Stimulated activated CD8-positive, alpha-beta memory T cell treated with anti-CD3 and anti-CD28 coated beads, Interleukin-4, amount 100 ng/mL, for 1 hour (primary cell): ENCODE measurements at places on chromosomes 4 and X.

GRCh38 chrX:19064175-19064574, 58.1 kb downstream of the ADGRG2 start:
- no peak for DNase-seq

- DNase-seq: no peak
Measured at GRCh38 chr4:32106767-32107166, 1386.6 kb downstream of the PCDH7 start.

DNA sequence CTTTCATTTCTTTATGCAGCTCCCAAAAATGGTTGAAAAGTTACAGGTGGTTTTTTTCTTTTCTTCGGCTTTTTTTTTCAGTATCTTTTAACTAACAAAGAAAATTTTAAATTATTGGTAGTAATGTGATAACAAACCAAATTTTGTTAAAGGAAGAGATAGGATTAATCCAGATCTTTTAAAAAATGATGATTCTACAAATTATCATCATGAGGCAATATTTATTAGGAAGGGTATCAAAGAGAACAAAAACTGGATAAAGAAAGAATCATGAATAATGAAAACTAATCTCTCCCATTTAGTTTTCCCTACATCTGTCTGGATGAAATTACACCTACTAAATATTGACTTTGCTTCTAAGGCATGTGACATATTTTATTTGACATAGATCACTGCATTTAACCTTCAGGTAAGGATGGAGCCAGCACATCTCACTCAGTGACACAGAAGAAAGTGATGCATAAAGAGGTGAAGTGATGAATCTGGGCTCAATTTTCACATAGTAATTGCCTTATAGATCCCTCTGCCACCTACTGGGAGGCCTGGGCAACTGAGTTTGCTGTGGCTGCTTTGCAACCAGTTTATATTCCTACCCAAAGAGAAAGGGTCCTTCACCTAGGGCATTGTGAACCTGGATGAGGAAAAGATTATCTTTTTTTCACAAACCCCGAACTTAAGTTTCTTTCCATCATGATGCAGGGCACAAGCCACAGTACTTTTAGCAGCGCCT, 155.6 kb downstream of the HNRNPD start:
- DNase-seq: no peak

- DNase-seq: peak; percentile 37
Measured at GRCh38 chr4:15231265-15232091, 196.4 kb upstream of the C1QTNF7 start.

DNA sequence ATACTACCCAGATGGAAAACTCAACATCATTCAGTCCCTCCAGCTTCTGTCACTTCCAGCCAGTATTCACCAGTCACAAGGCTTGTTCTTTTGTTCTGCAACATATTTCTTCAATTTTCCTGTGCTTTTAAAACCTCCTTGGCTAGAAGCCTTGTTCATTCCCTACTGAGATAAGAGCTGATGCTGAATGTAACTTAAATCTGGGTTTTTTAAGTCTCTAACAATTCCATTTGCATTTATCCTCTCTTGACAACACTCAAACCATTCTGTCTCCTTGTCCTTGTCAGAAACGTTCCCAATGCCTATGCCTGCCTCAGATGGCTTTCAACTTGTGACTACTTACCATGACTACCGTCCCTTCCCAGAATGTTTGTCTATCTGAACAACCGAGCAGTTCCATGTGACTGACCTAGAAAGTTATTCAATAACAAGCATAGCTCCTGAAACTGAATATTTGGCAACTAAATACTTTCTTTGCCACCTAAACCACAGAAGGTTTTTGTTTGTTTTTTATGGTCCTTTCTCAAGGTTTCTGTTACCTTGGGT, 682.9 kb upstream of the GALNTL6 start:
- DNase-seq: no peak

DNA sequence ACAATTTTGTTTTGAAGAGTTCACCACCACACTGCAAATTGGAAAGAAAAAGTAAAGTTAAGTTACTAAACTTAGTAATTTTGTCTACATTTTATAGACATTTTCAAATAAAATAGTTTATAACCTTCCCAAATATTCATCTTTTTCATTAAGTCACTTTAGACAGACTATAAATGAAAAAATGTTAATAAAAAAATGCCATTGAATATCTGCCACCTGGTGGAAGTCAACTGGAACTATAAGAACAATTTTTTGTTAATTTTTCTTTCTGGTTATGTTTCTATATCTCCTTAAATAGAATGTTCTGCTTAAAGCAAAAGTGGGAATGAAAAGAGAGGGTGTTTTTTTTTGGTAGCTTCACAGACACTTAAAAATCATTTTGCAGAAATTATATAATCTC, 534.4 kb upstream of the PCDH10 start:
- DNase-seq: no peak

DNA sequence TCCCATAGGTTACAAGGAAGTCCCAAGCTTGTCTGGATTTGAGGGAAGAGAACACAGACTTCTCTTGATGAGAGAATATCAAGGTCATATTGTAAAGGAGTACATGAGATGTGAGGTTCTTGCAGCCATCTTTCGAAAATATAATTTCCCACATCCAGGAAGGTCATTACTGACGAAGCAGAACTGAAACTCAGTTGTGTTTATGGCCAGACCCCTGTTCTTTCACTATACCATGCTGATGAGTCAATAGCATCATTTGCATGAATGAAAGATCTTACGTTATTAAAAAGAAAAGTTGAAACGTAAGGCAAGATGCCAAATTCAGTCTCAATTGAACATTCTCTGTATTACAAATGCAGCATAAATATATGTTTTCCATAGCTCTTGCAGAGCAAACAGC, 14.2 kb upstream of the CCDC149 start:
- DNase-seq: no peak

DNA sequence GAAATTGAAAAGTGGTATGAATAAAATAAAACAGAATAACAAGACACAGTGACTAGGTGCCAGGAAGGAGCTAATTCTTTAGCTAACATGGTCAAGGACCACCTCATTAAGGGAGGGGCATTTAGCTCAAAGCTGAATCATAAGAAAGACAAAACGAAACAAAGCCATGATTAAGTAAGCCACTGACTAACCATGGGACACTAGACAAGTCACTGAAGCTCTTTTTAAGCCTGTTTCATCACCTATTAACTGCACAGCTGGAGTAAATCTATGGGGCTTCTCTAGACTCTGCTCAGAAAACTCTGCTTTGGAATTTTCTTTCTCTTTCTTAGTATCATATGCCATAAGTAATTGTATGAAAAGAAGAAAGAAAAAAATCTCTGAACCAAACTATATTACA, 49.8 kb upstream of the C1QTNF7 start:
- DNase-seq: no peak

GRCh38 chr4:68451246-68452211, 4.3 kb downstream of the TMPRSS11E start:
- no peak for DNase-seq

GRCh38 chr4:31051565-31051964, 331.4 kb downstream of the PCDH7 start:
- no peak for DNase-seq

- DNase-seq: no peak
Measured at GRCh38 chr4:15836362-15836761, 58.2 kb downstream of the CD38 start.

GRCh38 chr4:23934223-23934622, 44.4 kb upstream of the PPARGC1A start:
- no peak for DNase-seq

DNA sequence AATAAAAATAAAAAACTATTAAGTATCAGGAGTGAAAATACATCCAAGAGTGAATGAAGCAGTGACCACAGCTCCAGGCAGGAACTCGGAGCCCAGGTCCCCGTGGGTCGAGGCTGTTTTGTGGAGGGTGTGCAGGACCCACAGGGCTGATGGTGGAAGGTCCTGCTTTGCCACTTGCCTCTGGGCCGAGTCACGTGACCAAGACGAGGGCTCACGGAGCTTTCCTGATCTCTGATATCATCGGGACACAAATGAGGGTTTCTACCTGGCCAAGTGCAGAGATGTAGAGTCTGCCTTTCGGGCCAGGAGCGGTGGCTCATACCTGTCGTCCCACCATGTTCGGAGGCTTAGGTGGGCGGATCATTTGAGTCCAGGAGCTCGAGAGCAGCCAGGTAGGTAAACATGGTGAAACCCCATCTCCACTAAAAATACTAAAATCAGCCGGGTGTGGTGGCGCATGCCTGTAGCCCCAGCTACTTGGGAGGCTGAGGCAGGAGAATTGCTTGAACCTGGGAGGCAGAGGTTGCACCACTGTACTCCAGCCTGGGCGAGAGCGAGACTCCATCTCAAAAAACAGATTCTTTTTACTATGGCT, 7.2 kb downstream of the SLC25A6 start:
- no peak for DNase-seq

- DNase-seq: no peak
Measured at GRCh38 chr4:127916512-127916911, 35.8 kb downstream of the PLK4 start.

DNA sequence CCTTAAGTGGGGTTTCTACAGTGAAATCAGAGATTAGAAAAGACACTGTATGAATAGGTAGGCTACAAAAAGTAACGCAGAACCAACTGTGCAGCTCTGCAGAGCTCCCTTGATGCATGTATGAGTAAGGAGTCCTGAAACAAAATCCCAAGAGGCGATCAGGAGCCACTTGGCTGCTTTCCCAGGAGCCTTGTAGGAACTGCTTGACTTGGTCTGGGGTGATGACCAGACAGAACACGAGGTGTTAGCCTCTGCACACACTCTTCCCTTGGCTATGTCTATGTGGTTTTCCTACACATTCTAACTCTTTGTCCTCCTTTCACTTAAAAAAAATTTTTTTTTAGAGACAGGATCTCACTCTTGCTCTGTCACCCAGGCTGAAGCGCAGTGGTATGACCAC, 22.8 kb upstream of the AP1S2 start:
- DNase-seq: no peak

GRCh38 chrX:149205937-149206336, 299.2 kb downstream of the IDS start:
- no peak for DNase-seq

- no peak for DNase-seq
Measured at GRCh38 chr4:147839200-147839599, 107.3 kb downstream of the ARHGAP10 start.
